ENCODE measurements at places on chromosomes 7 and 10.
A peak's percentile ranks its signal among the peaks of the same experiment; 100 is the strongest.

GRCh38 chr7:137798073-137798763, 48.6 kb downstream of the DGKI start:
- DNase-seq: no peak

GRCh38 chr10:76906256-76906655, 731.4 kb downstream of the KCNMA1 start:
- no peak for DNase-seq

DNA sequence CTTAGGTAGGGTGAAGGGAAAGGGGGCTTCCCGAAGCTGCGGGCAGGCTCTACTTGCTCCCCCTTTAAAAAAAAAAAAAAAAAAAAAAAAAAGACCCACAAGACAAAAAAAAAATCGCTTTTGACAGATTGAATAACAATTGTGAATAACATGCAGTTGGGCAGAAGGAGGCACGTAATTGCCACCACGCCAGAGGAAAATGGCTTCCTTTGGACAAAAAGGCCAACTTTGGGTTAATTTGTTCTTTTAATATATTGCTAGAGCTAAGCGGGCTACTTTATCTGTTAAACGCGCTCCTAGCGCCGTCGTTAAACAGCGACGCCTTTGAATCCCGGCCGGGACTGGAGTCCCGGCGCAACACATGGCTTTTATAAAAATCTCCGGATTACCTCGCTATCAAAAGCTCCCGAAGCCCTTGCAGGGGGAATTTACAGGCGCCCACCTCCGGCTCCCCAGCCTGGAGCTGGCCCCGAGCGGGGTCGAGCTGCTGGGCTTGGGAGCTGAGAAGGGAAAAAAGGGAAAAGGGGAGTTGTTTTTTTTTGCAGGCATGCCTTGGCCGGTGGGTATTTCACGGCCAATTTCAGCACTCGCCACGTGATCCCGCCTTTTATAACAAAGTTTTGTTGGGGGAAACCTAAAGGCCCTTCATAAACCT, 1.2 kb downstream of the HOXA11 start:
- peak; percentile 39 for DNase-seq

GRCh38 chr7:128679920-128680319, 7.8 kb downstream of the GARIN1A start:
- DNase-seq: no peak

GRCh38 chr7:126044662-126045061, 1115.0 kb upstream of the POT1 start:
- no peak for DNase-seq
